ENCODE measurements at places on chromosomes 11 and 22.

DNA sequence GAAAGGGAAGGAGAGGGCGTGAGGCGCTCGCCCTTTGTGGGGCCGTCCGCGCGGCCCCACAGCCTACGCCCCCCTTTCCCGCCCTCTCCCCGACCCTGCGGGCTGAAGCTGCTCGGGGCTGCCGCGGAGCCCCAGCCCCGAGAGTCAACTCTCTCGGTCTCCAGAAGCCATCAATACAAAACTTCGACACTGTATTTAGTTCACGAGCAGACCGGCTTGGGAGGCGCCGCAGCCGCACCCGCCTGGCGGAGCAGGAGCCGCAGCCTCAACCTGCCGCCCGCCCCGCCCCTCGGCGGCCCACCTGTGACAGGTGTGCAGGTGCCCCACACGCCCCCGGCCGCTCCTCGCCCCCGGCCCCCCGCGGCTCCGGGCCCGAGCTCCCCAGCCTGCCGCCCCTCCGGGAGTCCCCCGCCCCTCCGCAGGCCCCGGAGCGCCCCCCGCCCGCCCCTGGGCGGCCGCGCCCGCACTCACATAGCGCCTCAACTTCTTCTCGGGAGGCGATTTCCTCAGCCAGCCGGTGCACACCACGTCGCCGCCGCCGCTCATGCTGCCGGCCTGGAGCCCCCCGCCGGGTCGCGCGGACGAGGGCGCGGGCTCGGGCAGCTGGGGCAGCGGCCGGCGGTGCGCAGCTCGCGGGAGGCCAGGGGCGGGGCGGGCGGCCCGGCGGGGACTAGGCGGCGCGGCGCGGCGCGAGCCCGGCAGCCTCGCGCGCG is at the start of gene GAB2:
Gene GAB2, minus strand, starts transcription at position 646 of the 713 bp plus-strand sequence. Its CDS starts 100 bp downstream, at position 546.
- DNase-seq, result no peak

- no peak for DNase-seq
Measured at GRCh38 chr11:57111619-57112018, 70.1 kb upstream of the LRRC55 start.

DNA sequence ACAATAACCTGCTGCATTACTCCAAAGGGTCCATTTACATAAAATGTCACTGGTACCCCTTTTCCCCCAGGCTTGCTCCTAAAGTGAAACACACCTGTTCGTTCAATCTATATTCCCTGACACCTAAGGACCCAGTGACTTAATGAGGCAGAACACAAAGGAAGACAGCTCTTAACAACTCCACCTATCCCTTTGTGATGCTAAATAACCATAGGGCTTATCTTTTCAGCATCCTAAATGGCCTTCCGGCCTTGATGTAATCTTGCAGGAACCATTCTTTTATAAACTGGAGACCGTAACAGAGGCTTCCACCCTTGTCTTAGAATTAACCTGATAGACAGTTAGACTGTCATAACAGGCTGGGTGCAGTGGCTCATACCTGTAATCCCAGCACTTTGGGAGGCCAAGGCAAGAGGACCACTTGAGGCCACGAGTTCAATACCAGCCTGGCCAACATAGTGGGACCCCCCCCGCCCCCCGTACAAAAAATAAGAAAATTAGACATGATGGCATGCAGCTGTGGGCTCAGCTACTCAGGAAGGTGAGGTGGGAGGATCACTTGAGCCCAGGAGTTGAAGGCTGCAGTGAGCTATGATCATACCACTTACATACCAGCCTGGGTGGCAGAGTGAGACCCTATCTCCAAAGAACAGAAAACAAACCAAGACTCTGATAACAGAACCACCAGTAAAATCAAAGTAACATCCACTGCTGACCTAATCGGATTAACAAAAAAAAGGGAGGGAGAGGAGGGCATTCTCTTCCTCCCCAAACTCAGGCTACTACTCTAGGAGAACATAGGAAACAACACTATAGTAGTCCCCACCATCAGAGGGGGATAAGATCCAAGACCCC is 5.1 kb downstream of the CHEK2 start:
- no peak for DNase-seq

DNA sequence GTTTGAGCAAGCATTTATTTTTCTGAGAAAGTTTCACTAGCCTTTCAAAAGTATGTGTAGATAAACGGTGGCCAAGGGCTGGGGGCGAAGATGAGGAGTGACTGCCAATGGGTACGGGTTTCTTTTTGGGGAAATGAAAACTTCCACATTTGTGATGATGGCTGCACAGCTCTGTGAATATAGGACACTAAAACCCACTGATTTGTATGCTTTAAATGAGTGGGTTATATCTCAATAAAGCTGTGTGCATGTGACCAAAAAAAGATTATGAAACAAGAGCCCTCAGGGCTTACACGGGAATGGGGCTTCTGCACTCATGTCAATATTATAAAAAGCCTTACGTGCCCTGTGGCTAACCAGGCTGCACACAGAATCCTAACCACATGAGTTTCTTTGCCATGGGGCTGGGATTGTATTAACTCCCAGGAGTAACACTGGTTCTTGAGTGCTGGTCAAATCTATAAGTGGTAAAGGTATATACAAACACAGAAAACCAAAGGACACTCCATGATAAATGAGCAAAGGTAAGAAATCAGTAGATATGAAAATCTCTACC is 31.3 kb downstream of the ABCC8 start:
- DNase-seq, result no peak

GRCh38 chr11:35589281-35589680 is 29.0 kb upstream of the FJX1 start:
- DNase-seq, result no peak

- DNase-seq, result peak; percentile 33
Measured at GRCh38 chr11:68206211-68206610, 6.9 kb downstream of the KMT5B start.

DNA sequence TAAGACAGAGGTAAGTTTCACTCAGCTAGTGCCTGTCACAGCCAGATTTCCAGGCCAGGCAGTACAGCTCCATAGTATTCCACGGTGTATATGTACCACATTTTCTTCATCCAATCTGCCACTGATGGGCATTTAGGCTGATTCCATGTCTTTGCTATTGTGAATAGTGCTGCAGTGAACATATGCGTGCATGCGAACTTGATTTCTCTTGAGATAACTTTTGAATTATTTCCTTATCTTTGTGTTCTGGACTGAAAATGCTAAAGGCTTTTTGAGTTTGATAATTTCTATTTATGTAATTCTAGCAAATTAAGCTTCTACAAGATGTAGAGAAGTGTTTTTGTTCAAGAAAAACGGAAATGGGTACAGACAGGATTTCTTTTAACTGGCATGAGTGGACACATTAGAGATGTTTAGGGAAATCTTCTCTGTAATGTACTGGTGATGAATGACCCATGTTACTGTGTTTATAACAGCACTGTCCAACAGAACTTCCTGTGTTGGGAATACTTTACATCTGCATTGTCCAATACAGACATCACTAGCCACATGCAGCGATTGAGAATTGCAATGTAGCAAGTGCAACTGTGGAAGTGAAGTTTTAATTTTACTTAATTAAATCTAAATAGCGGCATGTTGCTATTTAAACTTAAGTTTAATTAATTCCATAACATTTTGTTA is 151.3 kb downstream of the CADM1 start:
- no peak for DNase-seq

DNA sequence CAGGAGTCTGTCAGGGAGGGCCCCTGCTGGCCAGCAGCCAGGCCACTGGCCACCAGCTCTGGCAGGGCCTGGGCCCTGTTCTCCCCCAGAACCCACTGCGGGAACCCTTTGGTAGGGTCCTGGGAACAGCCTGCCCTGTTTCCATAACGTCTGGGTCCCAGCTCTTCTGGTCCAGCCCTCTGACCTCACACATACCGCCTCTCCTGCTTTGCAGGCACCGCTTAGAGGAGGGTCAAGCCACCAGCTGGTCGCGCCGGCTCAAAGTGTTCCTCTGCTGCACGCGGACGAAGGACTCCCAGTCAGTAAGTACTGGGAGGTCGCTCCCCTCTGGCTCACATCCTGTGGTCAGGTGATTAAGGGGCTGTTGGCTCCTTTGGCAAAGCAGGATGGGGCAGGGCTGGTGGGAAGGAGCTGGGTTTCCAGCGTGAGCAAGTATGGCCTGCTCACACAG is 26.6 kb upstream of the MYRF start:
- DNase-seq, result no peak

GRCh38 chr22:31748490-31748889 is 1.4 kb downstream of the PRR14L start:
- DNase-seq, result no peak

DNA sequence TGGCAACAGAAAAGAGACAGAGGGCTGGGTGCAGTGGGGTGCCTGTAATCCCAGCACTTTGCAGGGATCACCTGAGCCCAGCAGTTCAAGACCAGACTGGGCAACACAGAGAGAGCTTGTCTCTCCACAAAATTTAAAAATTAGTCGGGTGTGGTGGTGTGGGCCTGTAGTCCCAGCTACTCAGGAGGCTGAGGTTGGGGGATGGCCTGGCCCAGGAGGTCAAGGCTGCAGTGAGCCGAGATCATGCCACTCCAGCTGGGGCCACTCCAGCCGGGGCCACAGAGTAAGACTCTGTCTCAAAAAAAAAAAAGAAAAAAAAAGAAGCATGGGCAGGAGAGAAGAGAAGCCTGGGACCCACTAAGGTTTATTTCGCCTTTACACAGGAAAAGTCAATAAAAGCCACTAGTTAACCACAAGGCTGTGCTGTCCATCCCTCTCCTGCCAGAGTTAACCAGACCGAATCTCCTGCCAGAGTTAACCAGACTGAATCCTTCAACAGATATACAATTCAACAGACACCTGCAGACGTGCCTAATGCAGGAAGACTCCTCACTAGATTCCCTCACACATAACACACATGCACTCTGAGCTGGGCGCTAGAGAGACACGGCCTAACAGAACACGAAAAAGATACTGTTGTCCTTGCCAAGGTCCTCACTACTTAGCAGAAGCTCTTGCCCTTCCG is 29.8 kb downstream of the MICAL3 start:
- DNase-seq, result no peak
